ENCODE measurements at places on chromosomes 5 and 9.

DNA sequence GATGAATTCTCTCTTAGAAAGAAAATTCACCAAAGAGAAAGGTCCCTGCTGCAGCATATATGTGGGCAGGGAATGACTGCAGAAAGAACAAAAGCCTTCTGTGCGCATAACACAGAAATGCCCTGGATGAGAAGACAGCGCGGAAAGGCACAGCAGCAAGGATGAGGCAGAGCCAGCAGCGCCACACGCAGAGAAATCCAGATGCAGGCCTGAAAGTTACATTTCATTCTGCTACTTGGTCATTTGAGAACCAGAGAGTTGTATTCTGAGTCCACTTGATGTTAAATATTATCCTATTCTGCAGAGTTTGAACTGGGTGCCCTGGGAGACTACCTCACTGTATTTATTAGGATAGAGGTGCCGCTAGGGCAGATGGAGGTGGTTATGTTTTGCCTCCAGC is 68.5 kb downstream of the GLDC start:
- no peak for DNase-seq

DNA sequence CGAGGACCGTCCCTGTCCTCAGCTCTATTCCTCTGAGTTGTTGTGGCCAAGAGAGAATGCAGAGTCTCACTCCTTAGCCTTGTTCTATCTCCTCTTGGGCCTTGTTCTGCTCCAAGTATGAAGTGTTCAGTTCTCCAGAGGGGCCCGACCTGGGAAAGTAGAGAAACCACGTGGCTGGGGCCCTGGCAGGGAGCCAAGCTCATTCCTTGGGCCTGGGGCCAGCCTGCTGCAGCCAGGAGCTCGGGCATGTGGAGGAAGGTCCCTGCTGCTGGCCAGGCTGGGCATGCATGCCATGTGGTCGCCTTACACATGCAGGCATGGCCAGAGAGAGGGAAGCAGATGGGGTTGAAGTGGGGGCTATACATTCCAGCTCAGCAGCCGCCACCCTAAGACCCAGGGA is 60.7 kb downstream of the COL27A1 start:
- no peak for DNase-seq

- no peak for DNase-seq
These were observed 46.1 kb upstream of the SPATA31E1 start for GRCh38 chr9:87836536-87836935.

DNA sequence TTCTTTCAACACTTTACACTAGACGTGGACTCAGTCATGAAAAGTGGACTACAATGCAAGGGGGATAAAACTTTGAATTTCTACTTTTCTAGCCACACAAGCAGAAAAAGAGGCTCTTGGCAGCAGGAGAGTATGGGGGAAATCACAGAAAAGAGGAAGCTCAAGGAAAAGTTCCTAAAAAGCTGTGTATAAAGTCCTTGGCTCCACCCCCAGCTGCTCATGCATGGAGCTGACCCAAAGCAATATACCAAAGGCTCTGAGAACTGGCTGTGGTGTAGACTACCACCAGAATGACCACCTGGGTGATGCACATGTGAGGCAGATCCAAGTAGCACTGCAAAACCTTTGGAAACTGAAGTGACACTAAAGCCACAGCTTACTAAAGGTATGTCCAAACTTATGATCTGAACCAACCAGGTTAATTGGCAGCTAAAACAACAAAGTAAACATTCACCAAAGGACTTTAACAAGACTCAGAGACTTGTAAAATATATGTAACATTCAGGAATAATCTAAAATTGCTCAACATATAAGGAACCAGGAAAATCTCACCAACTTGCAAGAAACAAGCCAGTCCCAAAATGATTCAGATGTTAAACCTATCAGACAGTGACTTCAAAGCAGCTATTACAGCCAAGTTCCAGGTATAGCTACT is 55.5 kb upstream of the RASGRF2 start:
- no peak for DNase-seq

GRCh38 chr5:141608557-141608956 is 10.2 kb downstream of the DIAPH1 start:
- DNase-seq, result no peak

DNA sequence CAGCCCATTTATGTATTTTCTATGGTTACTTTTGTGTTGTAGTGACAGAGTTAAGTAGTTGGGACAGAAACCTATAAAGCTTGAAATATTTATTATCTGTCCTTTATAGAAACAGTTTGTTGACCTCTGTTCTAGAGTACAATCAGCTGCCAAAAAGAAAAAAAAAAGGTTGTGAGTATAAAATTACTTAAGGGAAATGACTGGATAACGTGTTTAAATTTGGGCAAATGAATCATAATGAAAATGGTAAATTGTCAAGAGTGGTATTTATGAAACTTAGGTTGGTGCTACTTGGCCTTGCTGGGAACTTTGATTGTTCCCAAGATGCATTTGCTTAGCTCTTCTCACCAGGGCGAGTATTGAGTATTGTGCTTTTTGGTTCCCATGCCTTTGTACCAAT is 70.2 kb upstream of the IL6ST start:
- DNase-seq, result no peak

- DNase-seq, result peak; percentile 18
These were observed 113.6 kb downstream of the DEPDC1B start for GRCh38 chr5:60586307-60586901.

Data from COR-L47 (cell line).